Activated T-helper 1 cell treated with anti-CD3 and anti-CD28 coated beads, Interleukin-12 subunit alpha, Interleukin-12 subunit beta, Interleukin-2, Interleukin-4 antibody, amounts not matched to agents 30 ng/mL and 10 ng/mL and 1 ng/mL, durations not matched to agents 14 hours and 24 hours and 36 hours (primary cell): ENCODE measurements at places on chromosomes 2 and 18.

GRCh38 chr18:23986600-23987359, 27.8 kb upstream of the TTC39C start:
- DNase-seq, result no peak

GRCh38 chr2:58207189-58207588, 33.9 kb downstream of the FANCL start:
- no peak for DNase-seq

- DNase-seq, result no peak
Measured at GRCh38 chr2:229882583-229882982, 39.2 kb downstream of the TRIP12 start.

GRCh38 chr2:239640210-239640609, 239.4 kb upstream of the HDAC4 start:
- DNase-seq, result no peak

DNA sequence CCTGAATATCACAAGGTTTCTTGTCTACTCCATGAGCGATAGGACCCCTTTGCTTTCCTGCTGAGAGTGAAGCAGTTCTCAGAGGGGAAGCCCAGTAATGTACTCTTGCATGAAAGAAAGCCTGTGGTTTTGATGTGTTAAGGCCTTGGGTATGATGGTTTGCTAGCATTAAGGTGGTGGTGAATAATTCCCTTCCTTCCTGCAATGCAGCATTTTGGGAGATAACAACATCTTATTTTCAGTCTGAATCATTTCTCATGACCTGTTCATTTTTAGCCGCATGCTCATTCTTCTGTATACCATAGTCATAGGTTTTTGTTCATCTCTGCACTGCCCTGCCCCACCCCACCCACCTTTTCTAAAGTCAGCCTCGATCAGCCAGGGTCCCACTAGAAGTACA, 66.2 kb downstream of the HNMT start:
- no peak for DNase-seq

- DNase-seq, result no peak
Measured at GRCh38 chr2:132567682-132568081, 102.3 kb downstream of the LYPD1 start.

DNA sequence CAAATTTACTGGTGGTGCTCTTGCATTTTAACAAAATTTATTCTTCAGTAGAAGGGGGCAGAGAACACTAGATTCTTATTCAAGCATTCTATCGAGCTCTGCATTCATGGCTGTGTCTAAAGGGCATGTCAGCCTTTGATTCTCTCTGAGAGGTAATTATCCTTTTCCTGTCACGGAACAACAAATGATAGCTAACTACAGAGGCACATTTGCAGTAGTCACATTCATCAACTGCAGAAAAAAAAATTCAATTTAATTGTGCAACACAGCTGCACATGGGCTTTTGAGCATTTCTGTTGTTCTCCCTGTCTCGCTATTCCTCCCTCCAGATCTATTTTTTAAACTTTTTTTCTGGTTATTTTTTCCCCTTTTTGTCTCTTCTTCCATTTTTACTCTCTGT, 13.0 kb upstream of the DLX1 start:
- DNase-seq, result no peak

- no peak for DNase-seq
Measured at GRCh38 chr2:140136366-140136765, 1356.2 kb upstream of the NXPH2 start.

DNA sequence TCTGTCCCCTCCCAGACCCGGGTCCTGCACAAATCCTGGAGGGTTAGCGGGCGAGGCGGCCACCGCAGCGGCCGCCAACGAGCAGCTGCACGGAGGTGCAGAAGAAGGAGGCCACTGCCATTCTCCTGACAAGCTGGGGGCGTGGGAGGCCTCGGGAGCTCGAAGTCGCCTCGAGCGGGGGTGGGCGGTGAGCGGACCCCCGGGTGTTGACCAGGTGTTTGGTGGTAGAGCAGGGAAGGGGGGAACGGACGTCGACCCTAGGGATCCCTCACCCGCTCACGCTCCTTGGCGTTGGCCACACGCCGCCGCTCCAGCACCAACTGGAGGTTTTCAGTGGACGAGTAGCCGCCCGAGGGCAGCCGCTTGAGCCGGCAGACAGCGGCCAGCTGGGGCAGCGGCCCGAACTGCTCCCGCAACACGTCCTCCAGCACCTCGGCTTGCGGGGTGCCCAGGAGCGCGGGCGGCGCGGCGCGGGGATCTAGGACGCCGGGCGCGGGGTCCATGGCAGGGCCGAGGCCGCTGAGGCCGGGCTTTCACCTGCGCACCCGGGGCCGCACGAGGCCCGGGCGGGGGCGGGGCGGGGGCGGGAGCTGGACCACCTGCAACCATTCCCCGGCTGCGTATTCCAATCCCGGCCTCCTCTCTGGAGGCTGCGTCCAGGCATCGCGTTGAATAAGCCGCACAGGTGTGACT, at the start of gene FIGLA:
Gene FIGLA (minus strand): TSS at position 508 of the 693 bp plus-strand sequence. CDS start 5 bp downstream, at position 503.
- no peak for DNase-seq

GRCh38 chr2:27991146-27991545, 100.6 kb downstream of the BABAM2 start:
- no peak for DNase-seq
